ENCODE measurements at places on chromosomes 13 and 19.

GRCh38 chr19:49684251-49684982 lies 5.0 kb upstream of the ADM5 start:
- no peak for DNase-seq

DNA sequence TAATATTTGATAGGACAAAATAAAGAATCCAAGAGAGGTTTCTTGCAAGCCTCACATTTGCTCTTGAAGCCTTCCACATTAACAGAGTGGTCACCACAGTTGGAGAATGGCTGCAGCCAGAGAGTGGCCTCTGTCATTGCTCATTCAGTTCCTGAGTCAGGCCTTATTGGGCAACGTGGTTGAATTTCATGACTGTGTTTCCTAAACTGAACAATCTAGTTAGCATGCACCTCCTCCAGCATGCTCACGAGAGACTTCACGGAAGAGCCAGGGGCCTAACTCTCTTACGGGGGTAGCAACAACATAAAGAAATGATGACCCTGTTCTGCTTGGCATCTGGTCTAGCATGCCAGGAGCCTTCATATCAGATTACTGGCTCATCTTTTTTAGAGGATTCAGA lies 9.6 kb upstream of the UBL3 start:
- DNase-seq = no peak

GRCh38 chr19:49136771-49137171 lies 17.4 kb downstream of the PPFIA3 start:
- DNase-seq = no peak

DNA sequence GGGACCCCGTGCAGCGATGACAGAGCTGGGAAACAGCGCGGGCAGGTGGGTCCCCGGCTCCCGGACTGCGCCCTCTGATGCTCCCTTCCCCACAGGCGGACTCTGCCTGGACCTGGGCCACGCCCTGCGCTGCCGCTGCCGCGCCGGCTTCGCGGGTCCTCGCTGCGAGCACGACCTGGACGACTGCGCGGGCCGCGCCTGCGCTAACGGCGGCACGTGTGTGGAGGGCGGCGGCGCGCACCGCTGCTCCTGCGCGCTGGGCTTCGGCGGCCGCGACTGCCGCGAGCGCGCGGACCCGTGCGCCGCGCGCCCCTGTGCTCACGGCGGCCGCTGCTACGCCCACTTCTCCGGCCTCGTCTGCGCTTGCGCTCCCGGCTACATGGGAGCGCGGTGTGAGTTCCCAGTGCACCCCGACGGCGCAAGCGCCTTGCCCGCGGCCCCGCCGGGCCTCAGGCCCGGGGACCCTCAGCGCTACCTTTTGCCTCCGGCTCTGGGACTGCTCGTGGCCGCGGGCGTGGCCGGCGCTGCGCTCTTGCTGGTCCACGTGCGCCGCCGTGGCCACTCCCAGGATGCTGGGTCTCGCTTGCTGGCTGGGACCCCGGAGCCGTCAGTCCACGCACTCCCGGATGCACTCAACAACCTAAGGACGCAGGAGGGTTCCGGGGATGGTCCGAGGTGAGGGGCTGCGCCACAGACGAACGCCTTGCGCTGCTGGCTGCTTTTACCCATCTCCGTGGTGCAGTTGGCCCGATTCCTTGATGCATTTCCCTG lies 7.8 kb upstream of the SELENOV start:
- no peak for DNase-seq
